ENCODE measurements at places on chromosomes 11 and 22.

- DNase-seq: peak; percentile 64
Observed at GRCh38 chr22:38570779-38571364, 889 bp upstream of the DMC1 start.

DNA sequence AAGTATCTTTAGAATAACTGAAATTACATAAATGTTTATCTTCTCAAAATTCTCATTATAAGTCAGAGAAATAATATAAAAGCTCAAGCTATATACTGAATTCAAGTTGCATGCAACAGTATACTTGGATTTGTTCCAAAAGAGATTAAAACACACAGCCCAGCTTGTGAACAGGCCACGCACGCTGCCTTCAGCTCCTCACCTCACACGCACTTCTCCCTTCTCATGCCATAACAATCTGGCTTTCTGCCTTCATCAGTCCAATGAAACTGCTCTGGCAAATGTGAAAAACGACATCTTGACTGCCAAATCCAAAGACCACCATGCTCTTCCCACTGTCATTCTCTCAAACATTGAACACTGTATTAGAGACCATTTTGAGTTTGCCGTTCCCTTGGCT is 22.1 kb downstream of the ATP6V1E1 start:
- DNase-seq: peak; percentile 56

GRCh38 chr11:6200975-6201374 is 2.0 kb downstream of the OR52W1 start:
- DNase-seq: peak; percentile 40

DNA sequence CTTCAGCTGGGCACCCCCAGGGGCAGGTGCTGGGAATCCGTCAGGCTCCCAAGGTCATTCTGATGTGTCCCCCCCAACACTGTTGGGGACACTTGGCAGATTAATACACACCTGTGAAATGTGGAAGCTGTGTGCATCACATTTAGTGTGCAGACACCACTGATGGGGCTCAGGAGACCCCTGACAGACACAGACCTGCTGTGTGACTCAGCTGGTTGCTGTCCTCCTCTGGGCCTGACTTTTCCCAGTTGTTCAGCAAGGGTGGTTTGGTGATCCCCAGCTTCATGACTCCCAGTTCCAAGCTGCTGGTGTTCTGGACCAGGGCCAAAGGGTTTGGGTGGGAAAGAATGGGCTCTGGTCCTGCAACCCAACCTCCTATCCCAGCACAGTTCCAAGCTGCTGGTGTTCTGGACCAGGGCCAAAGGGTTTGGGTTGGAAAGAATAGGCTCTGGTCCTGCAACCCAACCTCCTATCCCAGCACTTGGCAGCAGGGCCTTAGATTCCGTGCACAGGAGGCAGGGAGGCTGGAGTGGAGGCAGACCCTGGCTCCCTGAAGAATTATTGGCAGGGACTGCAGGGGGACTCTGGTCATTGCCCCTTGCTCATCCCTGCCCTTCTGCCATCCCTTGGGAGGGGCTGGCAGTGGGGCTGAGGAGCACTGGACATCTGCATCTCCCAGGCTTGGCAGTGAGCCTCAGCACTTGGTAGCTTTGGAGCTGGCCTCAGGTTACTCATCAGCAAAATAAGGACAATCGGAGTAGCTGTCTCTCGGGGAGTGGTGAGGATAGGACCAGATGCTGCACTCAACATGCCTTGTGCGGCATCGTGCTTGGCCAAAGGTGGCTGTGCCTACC is 8.4 kb upstream of the OMP start:
- no peak for DNase-seq

DNA sequence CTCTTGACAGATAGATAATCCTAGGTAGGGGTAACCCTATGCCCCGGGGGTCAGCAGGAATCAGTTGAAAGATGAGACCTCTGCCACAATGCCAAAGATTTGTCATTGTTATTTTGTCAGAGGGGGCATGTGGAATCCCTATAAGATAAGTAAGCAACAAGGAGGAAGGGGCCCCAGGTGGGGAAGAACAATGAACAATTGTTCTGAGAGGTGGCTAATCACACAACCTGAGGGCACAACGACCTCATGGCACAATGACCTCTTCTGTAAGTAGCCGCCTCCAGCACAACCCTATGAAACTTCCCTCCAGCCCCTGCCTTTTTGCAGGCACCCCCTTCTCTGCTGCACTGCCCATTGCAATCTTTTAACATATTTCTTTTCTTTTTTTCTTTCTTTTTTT is 11.8 kb upstream of the FBLN1 start:
- DNase-seq: no peak

- DNase-seq: peak; percentile 32
Observed at GRCh38 chr11:61477727-61478148, 30.8 kb upstream of the LRRC10B start.

GRCh38 chr11:121448431-121448941 is 3.6 kb upstream of the SORL1 start:
- DNase-seq: no peak

GRCh38 chr11:69674267-69674885 is 777 bp downstream of the LTO1 start:
- peak; percentile 76 for DNase-seq

DNA sequence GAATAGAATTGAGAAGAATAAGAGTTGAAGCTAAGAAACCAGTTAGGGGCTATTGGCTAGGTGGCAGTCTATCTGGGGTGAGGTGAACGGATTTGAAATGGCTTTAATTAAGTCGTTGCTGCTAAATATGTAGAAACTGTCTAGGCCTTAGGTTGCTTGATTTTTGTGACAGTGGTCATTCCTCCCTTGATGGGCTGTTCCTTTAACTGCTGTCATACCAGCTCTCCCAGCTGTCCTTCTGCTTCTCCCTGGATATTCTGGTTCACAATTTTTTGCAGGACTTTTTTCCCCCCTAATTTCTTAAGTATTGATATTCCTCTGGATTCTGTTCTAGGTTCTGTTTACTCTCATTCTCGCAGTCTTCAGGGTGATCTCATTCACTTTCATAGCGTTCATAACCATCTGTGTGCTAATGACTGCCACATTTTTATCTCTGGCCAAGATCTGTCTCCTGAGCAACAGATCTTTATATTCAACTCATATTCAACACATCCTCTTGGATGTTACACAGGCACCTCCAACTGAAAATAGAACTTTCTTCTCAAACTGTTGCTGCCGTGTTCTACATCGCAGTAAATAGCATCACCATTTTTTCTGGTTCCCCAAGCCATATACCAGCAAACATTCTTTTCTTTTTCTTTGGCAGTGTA is 134.1 kb downstream of the UVRAG start:
- no peak for DNase-seq

DNA sequence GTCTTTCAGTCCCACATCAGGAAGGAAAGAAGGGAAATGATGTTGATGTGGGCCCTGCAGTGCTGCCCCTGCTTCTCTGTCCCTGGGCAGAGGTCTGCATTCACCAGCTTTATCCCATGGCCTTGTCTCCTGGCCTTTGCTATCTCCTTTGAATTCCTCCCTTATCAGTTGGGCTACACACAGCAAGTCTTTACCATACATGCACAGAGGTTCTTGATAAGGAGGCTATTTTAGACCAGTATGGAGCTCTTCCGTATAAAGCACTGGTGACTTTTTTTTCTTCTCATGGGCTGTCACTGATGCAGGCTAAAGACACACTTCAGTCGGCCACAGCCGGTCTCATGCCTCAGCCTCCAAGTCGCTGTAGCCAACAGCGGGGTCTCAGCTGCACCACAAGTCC is 20.2 kb downstream of the MYO18B start:
- DNase-seq: peak; percentile 73

- DNase-seq: no peak
Observed at GRCh38 chr11:79026803-79027445, 413.9 kb downstream of the TENM4 start.

GRCh38 chr22:49247194-49247924 is 580.3 kb downstream of the BRD1 start:
- no peak for DNase-seq

GRCh38 chr11:75523811-75524664 is 1.7 kb downstream of the GDPD5 start:
- DNase-seq: no peak

DNA sequence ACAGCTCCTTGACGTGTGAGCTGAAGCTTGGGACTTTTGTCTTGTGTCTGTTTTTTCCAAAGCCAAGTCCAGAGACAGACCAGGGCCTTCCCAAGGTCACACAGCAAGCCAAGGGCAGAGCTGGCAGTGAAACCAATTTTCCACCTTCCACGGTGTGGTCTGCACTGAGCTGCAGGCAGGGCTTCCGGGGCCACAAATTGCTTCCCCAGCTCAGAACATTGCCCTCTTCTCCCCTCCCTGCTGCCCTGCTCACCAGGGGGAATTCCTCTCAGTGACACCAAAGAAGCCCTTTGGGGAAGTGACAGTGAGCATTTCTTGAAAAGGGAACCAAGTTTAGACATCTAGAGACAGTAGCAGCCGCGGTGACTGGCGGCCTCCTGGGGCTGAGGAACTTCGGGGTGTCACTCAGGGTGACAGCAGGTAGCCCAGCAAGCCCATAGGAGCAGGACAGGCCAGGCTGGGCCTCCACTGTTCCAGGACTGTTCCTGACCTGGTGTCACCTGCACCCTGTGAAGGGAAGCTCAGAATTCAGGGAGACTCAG is 9.2 kb downstream of the FXYD2 start:
- peak; percentile 16 for DNase-seq

DNA sequence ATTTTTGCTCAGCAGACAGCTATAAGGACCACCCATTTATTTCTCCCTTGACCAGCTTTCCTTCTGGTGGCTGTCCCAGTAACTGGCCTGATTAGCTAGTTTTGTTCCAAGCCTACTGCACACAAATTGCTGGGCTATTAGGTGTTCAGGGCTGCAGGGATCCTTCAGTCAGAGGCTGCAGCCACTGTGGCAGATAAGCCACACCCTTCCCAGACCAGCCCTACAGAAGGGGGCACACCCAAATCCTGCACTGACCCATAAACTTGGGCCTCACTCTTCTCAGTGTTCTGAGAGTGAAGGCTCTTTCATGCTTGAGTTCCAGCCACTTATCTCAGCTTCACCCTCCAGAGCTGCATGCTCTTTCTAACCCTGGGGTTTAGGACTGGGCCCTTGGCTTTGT is 200.0 kb downstream of the AASDHPPT start:
- DNase-seq: no peak

DNA sequence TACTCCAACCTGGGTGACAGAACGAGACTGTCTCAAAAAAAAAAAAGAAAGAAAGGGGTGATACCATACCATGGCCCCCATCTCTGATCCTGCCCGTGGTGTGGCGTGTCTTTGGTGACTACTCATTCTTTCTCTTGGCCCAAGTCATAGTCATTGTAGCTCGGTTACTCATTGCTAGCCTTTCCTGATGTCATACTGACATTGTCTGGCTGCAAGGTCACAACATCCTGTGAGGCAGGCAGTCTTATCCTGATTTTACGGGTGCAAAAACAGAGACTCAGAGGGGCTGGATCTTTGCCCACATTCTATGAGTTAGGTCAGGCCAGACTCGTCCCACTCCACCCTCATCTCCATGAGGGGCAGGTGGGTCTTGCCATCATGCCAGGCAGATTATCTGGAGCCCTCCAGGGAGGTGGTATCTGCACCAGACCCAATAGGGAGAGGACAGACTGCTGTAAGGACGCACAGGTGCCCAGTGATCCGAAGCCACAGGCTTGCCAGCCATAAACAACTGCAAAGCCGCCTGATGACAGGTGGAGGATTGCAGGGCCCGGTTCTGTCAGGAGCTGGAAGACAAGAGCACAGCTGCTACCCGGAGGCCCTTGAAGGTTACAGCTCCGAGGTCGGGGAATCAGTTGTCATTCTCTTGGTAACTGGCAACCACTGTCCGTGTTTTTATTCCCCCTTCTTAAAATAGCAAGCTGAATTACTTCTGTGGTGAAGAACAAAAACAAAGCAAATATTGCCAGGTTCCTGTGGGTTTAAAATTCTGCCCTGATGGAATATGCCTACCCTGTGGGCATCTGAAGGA is 13.8 kb downstream of the TOM1 start:
- DNase-seq: peak; percentile 27

- DNase-seq: no peak
Observed at GRCh38 chr11:64163951-64164350, 2.0 kb downstream of the MACROD1 start.

DNA sequence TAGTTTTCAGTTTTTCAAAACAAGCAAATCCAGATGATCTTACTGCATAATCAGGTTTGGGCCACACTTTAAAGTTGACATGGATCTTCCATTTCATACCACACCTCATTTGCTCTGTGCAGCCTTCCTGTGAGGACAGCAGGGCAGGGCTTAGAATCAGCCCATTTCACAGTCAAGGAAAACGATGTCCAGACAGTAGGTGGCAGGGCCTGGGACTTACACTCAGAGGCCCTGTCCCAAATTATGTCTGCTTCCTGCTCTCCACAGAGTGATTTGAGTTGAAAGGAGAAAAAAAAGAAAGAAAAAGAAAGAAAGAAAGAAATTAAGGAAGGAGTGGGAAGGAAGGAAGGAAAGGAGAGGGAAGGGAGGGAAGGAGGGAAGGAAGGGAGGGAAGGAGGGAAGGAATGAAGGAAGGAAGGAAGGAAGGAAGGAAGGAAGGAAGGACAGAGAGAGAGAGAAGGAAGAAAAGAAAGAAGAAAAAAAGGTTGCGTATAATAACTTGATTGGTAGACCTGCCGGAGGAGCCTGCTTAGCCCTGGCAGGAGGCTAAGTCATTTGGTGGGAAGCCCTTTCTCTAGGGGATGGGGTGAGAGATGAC is 23.6 kb downstream of the TSKU start:
- DNase-seq: no peak

DNA sequence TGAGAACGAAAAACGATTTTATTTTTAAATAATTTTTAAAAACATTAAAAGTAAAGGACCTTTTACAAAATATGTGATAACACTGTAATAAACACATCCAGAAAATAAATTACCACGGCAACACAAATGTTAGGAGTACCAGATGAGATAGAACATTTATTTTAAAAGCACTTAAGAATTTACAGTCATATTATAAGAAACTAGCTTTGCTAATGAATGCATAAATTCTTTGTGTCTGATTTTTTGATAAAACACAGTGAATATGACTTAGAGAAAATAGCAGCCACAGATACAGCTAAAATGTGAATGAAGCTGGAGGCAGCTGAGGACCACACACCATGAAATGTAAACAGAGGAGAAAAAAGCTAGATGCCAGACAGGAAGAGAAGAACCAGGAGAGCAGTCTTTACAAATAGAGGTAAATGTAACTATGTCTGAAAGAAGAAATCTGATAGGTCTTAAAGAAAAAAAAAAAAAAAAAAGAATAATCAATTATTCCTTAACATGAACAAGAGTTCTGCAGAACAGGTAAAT is 14.6 kb downstream of the CCDC34 start:
- DNase-seq: no peak

GRCh38 chr11:8809939-8810539 is 101.0 kb upstream of the AKIP1 start:
- no peak for DNase-seq

GRCh38 chr11:97938789-97939188 is 1082.0 kb upstream of the CNTN5 start:
- DNase-seq: no peak

DNA sequence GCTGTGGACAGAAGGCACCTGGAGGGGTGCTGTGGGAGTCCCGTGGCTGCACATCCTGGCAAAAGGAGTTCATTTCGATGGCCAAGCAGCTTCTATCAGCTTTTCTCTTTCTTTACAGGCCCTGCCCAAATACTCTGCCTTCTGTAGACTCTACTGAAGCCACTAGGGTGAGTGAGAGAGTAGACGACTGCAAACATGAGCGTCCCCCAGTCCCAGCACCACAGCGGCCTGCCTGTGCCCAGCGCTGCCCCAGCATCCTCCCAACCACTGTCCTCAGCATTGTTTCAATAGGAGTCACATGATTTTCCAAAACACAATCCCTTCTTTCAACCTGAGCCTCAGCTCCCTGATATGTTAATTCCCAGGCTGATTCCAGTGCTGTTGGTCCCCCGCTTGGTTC is 110.0 kb downstream of the KIRREL3 start:
- no peak for DNase-seq
